ENCODE measurements at places on chromosomes 4 and X. TPM values are rescaled to one million over a fixed set of nuclear protein-coding genes. Genes with fewer than 3 reads are reported as not detected.

Gene HMGN5
- not detected for total RNA-seq

Gene COL4A6
- total RNA-seq: 3.1 TPM

Gene CORIN
- 0.12 TPM for total RNA-seq

Gene HPGDS
- not detected for total RNA-seq

Gene PDE5A
- 2.7 TPM for total RNA-seq

Gene TMEM271
- total RNA-seq: not detected

Gene RNF128
- 1.6 TPM for total RNA-seq

Gene CTPS2
- 11.7 TPM for total RNA-seq

Gene TRPC5OS
- total RNA-seq: not detected

Gene SRPX
- 576 TPM for total RNA-seq

Gene GALNTL6
- total RNA-seq: not detected

Gene PHOX2B
- not detected for total RNA-seq

Gene NPNT
- total RNA-seq: 1.1 TPM

Gene ZNF157
- total RNA-seq: 0.12 TPM

Gene CXorf51A
- total RNA-seq: not detected

Gene PNMA5
- total RNA-seq: not detected

Gene LRP2BP
- total RNA-seq: 0.38 TPM

Gene ABCE1
- 51.0 TPM for total RNA-seq

Gene FGFR3
- 0.83 TPM for total RNA-seq

Measured in smooth muscle cell of the coronary artery (primary cell).